ENCODE measurements at places on chromosomes 16 and 17.

DNA sequence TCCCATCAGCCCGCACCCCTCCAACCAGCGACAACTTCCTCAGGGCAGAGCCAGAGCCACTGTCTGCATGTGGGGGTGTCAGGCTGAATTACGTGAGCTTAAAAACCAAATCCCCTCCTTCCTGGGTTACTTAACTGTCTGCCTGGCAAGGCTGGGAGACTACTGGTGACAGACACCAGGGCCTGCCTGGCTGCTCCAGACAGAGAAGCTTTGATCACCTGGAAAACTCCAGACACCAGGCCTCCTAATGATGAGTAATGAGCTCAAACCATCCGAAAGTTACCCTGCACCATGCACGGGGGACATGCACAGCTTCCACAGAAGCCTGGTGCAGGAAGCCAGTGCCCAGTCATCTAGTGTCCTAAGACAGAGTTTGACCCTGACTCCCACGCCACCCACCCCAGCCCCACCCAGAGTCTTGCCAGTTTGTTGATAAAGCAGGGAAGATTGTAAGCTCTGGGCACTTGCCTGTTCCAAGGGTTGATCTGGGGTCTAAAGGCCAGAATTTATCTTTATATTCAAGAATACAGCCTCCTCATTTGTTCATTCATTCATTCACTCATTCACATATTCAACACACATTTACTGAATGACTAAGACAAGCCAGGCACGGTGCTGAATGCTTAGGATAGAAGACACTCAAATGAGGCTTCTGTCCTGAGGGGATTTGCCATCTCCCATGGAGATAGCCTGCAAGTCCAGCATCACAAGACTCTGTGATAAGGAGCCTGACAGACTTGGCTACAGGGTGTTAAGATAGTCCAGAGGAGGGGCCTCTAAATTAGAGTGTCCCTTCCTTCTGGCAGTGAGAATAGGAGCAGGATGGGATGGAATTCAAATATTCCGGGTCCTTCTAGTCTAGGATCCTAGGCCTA, 7.2 kb upstream of the CCDC182 start:
- DNase-seq: no peak

DNA sequence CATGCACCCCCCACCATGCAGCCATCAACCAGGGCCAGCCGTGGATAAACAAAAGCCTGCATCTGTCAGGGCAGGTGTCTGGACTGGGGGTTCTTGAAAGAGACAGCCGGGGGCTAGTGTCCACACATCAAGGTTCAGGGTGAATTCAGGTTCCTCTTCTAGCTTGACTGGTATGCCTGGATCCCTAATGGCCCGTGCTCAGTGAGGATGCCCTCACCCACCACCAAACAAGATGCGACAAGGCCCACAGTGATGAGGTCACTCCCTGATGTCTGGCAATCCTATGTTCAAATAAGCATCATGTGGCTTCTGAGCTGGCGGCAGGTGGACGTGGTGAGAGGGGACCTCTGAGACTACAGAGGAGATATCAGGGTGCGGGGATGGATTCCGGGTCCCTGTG, 64.6 kb downstream of the GOSR1 start:
- DNase-seq: no peak

DNA sequence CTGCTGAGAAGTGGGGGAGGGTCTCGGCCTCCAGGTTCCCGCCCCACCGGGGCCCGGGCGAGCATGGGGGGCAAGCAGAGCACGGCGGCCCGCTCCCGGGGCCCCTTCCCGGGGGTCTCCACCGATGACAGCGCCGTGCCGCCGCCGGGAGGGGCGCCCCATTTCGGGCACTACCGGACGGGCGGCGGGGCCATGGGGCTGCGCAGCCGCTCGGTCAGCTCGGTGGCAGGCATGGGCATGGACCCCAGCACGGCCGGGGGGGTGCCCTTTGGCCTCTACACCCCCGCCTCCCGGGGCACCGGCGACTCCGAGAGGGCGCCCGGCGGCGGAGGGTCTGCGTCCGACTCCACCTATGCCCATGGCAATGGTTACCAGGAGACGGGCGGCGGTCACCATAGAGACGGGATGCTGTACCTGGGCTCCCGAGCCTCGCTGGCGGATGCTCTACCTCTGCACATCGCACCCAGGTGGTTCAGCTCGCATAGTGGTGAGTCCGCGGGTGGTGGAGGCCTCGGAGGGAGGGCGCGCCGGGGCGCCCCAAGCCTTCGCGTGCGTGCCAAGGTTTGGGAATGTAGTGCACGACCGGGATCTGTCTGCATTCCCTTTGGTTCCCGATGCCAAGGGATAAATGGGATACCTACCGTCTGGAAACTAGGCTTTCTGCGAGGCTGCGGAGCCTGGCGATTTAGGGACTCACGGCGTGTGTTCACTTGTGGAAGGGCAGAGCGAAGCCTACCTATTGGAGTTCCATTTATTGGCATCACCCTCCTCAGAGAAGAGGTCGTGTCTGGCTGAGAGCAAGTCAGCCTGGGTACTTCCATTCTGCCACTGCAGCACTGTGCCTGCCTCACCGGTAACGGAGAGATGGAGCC, 1.0 kb downstream of the ZNRF1 start:
- DNase-seq: peak; percentile 42

DNA sequence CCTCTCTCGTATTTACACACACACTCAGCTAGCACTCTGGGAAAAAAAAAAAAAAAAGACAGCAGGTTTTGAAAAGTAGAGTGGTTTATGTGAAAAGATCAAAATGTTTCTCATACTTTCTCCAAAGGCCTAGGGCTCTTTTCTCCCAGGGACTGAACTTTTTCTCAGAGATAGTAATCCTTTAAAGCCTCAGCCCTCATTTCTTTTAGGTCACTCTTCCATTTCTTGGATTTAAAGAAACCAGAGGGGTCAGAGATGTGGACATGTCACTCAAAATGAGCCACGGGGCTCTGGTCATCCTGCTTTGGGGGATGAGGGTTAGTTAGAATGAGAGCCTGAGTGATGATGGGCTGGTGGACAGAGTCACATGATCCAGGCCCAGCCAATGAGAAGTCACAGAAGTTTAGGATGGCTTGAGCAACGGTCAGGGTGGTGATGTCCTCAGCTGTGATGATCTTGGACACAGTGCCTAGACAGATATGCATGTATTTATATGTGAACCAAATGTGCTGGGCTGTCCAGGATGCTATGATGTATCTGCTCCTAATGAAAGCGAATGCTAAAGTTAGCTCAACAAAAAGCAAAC, 33.7 kb upstream of the AXIN2 start:
- no peak for DNase-seq

- no peak for DNase-seq
Measured at GRCh38 chr17:59139939-59140338, 15.0 kb downstream of the SKA2 start.

GRCh38 chr17:71262586-71262985, 858.2 kb upstream of the SOX9 start:
- DNase-seq: no peak

GRCh38 chr16:55687802-55688201, 32.0 kb downstream of the SLC6A2 start:
- no peak for DNase-seq

DNA sequence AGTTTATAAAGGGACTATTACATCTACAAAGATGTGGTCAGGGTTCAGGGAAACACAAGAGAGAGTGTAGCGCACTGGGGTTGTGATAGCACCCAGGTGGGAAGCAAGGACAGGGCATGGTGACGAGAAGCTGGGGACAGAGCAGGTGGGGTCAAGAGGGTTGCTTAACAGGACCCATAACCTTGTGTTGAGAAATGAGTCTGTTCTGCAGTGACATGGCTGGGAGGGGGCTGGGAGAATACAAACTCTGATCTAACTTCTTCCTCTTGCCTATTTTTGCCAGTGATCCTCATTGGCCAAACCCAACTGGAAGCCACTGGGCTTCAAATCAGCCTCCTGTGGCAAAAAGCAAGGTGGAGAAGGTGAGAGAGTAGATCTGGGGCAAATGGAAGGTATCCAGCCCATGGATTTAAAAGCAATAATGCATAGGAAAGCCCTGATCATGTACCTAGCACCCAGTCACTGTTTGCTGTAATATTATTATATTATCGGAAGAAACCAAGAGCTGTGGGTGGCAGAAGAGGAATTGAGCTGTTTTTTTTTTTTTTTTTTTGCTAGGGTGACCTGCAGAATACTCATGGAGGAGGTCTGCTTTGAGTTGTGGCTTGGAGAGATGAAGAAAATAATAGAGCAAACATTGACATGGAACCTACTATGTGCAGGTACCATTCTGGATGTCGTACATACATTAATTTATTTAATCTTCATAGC, 76.9 kb upstream of the ZFHX3 start:
- no peak for DNase-seq

DNA sequence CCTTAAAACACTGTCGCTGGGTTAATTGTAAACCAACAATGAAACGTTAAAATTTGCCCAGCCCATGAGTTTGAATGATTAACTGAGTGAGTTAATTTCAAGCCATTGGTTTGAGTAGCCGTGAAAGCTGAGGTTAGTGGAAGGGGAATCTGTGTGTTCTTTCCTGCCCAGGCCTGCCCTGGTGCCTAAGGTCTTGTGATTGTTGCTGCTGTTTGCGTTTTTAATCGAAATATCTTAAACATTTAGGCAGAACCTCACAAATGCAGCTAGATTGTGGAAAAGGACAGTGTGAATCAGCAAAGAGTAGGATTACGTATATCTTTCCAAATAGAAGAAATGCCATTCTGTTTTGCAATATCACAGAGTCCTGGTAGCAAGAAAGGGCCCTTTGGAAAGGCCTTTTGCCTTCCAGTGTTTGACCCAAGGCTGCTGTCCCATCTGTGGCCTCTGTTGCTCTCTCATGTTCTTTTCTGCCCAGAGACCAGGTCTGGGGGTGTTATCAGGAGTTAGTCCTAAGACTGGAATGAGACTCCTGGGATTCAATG, 113.8 kb downstream of the MSI2 start:
- DNase-seq: peak; percentile 92

DNA sequence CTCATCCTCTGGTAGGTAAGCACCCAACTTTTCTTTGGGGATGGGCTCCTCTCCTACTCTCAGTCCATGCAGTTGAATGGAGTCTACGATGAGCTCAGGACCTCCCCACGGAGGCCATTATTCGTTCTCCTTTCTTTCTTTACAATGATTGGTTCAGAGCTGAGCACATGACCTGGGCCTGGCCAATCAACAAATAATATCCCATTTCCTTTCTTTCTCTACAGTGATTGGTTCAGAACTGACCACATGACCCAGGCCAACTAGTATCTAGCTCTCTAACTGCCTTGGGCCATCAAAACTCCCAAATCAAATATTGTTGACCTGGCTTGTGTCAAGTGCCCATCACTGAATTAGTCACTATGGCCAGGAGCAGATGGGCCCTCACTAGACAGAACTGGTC, 129.2 kb downstream of the USP31 start:
- no peak for DNase-seq

- no peak for DNase-seq
Measured at GRCh38 chr17:33964344-33964979, 290.6 kb upstream of the CCL2 start.

DNA sequence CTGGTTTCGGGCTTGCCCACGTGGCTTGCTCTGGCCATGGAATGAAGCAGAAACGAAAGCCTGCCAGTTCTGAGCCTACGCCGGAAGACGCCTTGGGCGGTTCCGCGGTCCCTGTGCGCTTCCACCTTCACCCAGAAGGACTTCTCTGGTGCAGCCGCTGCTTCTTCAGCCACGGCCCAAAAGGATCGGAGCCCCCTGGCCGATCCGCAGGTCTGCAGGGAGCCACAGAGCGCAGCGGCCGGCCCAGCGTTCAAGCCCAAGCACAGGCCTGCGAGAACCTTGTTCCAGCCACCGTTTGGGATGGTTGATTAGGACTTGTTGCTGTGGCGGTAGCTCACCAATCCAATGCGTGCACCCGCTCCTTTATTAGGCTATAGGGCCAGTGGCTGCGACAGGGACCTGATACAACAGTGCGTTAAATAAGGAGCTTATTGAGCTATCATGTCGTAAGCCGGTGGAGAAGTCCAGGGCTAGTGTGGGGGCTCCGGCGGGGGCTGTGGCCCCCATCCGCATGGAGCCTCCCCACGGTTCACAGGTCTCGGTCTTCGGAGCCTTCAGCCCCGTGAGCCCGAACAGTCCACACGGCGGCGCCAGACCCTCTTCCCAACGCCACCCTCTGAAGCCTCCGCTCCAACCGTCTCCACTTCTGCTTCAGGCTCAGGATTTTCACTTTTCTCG, 10.2 kb upstream of the MPP2 start:
- peak; percentile 42 for DNase-seq

DNA sequence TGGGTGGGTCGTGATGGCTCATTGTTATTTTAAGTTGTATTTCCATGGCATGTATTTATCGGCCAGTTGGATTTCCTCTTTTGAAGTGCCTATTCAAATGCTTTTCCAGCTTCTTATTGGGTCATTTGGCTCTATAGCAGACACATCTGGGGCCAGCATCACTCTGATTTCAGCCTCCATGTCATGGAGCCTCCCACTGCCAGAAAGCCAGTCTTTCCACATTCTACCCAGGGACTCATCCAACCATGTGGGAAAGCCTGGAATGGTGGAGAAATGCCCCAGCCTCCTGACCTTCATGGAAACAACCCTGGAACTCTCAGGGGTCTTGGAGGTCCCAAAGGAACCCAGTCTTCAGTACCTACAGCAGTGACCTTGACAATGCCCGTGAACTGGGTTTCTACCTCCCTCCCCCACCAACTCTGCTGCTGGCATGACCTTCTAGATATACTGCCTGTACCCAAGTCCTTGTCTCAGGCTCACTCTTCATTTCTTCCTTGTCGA, 33.8 kb upstream of the ADGRG1 start:
- DNase-seq: no peak

- peak; percentile 31 for DNase-seq
Measured at GRCh38 chr16:55668340-55669281, 12.8 kb downstream of the SLC6A2 start.

DNA sequence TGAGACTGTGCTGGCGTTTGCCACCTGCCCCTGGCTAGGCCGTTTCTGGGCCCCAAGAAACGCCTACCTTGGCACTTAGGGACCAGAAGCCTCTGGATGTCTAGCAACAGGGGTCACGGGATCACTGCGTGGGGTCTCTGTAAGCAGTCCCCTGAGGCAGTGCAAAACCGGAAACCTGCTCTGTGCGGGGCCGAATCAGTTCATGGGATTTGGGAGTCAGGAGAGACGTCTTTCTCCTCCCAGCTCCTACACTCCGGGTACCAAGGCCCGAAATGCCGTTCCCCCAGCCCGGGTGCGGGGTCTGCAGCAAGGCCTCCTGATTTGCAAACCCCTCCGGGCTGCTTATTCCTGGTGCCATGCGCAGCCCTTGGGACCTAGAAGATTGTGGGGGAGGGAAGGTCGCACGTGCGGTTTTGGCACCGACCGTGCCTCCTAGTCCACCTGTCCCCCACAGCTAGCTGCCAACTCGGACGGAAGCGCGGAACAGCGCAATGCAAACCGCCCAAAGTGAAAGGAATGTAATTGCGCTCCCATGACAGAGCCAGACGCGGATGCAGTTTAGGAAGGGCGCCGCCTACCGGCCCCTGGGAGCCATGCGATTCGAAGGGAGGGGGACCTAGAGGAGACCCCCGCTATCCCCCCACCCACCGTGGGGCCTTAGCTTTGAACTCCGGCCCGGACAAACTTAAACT, 6.5 kb downstream of the IRX5 start:
- no peak for DNase-seq
